ENCODE measurements at places on chromosomes 1 and 21. TPM values are rescaled to one million over a fixed set of nuclear protein-coding genes. Genes with fewer than 3 reads are reported as not detected.

Gene S100A7A
- not detected for total RNA-seq

Gene RIMKLA
- total RNA-seq, result 0.20 TPM

Gene CAMSAP2
- 32.9 TPM for total RNA-seq

Gene EFCAB14
- 69.3 TPM for total RNA-seq

Gene SH3BP5L
- total RNA-seq, result 40.5 TPM

Data from smooth muscle cell of the pulmonary artery (primary cell).